ENCODE measurements at places on chromosomes 3 and 15.
A peak's percentile ranks its signal among the peaks of the same experiment; 100 is the strongest.

DNA sequence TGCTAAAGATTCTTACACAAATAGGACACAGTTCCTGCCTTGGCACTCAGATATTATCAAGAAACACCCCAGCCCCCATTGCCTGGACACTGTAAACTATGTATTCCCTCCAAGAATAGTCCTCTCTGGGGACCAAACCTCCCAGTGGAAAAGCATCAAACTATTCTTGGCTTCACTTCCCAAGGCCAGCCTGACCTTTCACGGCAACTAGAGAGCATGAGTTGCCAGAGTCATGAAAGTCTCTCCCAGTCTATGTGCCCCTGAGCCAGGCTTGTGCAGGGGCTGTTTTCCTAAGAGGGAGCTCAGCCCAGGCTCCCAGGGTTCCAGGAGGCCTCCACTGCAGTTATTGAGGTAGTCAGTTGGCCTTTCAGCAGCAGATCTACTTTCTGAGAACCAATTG, 251.9 kb upstream of the TGFBR2 start:
- DNase-seq = no peak

DNA sequence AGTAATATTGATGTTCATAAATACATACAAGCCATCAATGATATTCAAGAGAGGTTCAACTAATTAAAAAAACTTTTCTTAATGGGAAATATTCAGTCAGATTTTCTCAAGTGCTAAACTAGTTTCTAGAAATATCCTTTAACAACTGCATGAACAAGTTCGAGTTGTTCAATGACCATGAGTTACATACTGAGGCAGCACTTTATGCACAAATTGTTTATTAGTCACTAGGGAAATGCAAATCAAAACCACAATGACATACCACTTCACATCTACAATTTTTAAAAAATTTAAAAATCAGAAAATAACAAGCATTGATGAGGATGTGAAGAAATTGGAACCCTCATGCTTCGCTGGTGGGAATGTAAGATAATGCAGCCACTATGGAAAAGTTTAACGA, 62.4 kb downstream of the RAD18 start:
- DNase-seq = no peak

DNA sequence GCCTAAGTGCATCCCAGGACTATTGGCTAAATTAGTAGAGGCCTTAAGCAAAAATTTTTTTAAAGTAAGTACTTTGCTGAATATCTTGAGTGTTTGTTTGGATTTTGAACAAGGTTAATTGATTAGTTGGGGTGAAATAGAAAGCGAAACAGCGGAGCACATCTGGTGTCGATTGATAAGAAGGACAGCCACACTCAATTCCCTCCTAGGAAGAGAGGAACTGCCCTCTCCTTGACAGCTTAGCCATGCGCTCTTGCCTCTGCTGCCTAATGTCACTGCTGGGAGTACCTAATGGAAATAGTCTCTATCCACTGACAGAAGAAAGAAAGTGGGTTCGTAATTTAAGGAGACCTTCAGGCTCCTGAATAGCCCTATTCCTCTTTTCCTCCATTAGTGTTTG, 943.6 kb downstream of the DIPK2A start:
- DNase-seq = no peak

DNA sequence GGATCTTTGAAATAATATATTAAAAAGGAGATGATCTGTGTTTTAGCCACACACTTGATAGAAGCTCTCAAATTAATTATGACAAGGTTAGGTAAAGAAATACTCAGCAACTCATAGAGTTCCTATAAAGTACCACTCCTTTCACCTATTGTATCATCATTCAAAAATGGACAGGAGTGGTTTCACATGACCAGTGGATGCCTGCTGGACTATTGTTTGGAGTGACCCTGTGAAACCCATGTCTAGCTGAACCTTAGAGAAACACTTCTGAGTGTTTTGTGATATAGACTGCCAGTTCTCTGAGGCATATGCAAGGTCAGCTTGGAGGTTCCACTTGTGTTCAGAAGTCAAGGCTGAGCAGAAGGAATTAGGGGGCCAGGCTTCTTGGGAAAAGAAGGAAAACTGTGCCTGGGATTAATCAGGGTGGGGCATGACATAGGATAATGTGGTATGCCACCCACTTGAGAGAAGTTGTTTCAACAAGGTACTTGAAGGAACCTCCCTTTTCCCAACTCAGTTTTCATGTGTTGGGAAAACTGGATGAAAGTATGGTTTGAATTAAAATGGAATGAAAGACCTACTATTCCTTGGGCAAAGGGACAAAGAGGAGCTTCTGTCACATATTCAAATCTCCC, 15.4 kb downstream of the PARP14 start:
- DNase-seq = no peak

DNA sequence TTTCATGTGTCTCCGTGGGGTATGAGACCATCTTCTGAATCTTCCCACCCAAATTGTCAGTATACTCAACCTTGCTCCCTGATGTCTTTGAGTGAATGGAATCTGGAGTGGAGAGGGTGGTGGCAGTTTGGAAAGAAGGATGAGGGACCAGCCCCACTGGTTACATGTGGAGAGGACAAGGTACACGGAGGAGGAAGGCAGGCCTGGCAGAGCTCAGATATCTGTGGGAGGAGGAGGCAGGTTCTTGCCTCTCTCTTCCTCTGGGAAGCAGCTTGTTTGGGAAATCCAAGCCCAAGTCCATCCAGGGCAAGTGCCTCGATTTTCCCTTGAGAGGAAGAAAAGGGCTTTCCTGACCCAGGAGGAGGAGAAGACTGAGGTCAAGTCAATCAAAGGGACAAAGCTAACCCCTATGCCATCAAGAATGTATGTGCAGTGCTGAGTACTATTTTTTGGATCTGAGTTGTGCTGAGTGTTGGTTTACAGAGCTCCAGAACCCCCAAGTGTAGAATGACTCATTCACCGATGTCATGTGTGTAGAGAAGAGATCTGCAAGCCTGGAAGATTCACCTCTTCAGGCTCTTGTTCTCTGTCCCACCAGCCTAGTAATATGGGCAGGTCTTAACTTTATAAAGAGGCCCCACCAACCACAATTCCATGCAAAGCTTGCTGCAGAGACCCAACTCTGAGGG, 19.8 kb upstream of the LOXL1 start:
- DNase-seq = no peak

- peak; percentile 88 for DNase-seq
Measured at GRCh38 chr15:98518823-98519561, 129.3 kb upstream of the IGF1R start.

DNA sequence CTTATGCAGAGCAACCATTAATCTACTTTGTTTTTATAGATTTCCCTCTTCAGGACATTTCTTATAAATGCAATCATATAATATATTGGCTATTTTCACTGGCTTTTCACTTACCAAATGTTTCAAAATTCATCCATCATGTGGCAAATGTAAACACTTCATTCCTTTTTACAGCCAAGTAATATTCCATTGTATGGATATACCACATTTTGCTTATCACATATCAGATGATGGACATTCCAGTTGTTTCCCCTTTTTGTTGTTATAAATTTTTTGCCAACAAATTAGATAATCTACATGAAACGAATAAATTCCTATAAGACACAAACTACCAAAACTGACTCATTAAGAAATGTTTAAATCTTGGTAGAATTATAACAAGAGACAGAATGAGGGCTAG, 79.8 kb upstream of the CSPG5 start:
- DNase-seq = no peak

DNA sequence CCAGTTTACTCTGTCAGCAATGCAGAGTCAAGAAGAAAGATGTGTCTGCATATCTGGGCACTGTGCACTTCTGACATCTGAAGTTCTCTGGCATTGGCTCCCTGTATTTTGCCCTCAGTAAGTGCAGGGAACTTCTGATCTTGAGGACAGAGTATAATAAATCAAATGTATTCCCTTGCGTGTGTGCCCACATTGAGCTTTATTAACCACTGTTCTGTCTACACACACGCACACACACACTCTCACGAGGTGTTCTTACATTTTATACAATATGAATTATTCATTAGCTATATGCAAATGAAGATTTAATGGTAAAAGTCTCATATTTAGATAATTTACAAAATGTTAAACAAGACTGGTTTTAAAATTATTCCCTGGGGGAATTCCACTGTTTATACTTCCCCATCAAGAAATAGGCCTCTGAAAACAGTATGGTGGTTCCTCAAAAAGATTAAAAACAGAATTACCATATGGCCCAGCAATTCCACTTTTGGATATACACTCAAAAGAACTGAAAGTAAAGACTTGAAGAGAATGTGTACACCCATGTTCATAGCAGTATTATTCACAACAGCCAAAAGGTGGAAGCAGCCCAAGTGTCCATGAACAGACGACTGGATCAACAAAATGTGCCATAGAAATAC, 24.6 kb upstream of the ANPEP start:
- no peak for DNase-seq

DNA sequence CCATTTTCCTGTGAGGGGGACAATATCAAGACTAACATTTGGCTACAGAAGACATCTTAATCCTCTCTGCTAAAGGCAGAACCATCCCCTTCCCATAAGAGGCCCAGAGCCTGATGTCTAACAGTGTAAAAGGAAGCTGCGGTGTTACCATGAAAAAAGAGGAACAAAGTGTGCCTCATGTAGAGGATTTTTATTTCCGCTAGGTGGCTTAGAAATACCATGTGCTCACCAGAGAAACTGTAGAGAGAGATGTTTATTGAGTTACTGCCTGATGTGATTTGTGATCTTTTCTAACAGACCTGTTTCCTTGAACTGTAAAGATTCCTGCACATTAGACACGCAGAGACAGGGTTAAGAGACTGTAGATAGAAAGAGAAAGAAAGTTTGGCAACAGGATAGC, 22.0 kb downstream of the OR5H15 start:
- peak; percentile 52 for DNase-seq

GRCh38 chr3:182755712-182756111, 37.6 kb upstream of the ATP11B start:
- no peak for DNase-seq

DNA sequence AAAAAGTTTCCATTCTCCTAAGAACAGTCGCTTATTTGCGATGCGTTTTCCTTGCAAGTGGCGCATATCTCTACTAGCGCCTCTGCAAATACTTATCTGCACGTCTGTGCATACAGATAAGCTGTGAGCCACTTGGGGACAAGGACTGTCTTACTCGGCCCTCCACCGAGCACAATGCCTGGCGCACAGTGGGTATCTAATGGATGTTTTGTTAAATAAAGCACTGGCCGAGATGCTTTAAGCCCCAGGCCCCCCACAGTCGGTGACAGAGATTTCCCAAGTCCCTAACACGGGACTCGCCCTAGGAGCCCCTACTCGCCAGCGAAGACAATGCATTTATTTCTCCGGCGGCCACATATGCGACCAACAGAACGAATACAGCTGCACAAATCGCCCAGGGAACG, 503 bp downstream of the HLTF start:
- peak; percentile 93 for DNase-seq

GRCh38 chr15:68363353-68363752, 68.6 kb downstream of the ITGA11 start:
- no peak for DNase-seq

- no peak for DNase-seq
Measured at GRCh38 chr3:158491968-158492367, 79.0 kb upstream of the MLF1 start.

- DNase-seq = peak; percentile 73
Measured at GRCh38 chr15:91258415-91258759, 158.3 kb downstream of the SV2B start.

- DNase-seq = peak; percentile 38
Measured at GRCh38 chr3:114727373-114727772, 419.7 kb downstream of the ZBTB20 start.

- DNase-seq = no peak
Measured at GRCh38 chr3:16908016-16908807, 23.5 kb downstream of the PLCL2 start.

DNA sequence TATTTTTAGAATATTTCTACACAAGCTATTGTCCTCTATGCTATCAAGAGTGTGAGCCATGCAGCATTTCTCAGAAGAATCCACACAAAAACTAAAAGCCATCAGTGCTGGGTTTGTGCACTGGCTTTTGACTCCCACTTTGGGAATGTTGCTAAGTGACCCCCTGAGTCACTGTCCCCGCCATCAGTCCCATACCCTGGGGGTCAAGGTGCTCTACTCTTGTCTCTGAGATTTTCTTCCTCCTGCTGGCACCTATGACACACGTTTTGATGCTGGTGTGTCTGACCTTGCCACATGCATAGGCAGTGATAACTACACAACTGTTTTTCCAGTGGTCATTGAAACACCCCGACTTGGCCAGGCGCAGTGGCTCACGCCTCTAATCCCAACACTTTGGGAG, 19.8 kb downstream of the CMTM7 start:
- DNase-seq = no peak

DNA sequence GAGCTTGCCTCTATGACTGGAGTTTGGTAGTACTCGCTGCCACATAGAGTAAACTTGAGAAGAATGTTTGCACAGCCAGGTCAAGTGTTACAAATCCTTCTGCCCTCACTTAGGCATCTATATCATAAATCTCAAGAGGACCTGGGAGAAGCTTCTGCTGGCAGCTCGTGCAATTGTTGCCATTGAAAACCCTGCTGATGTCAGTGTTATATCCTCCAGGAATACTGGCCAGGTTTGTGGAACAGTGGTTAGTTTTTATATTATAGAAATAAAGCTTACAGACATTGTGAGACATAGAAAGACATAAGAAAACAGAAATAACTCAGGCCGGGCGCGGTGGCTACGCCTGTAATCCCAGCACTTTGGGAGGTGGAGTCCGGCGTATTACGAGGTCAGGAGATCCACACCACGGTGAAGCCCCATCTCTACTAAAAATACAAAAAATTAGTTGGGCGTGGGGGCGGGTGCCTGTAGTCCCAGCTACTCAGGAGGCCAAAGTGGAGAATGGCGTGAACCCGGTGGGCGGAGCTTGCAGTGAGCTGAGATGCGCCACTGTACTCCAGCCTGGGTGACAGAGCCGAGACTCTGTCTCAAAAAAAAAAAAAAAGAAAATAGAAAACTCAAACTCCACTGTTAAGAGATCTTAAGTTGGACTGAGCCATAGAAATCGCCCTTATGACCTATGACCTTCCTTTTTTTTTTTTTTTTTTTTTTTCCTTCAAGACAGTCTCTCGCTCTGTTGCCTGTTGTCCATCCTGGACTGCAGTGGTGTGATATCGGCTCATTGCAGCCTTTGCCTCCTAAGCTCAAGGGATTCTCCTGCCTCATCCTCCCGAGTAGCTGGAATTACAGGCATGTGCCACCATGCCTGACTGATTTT, 2.2 kb downstream of the RPSA start:
- no peak for DNase-seq

DNA sequence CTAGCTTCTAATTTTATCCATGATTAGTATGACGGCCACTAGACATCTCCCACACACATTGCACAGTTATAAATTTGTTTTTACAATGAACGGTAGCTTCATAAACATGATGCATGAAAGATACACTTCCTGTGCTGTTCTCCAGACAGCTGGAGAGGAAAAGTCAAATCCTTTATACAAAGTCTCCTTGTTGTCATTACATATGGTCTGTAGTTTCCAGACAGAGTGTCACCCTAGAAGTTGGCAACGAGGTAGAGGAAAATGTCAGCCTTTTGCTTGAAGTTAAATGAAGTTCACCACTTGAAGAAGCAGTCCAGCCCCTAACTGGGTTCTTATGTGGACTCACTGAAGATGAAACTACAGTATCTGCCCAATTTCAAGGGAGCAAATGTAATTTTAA, 253.0 kb upstream of the P2RY1 start:
- DNase-seq = no peak

Measured in hematopoietic multipotent progenitor cell treated with erythropoietin and hydrocortisone succinate and interleukin-3 and kit ligand, for 4 days (in vitro differentiated cells).